WERI-Rb-1 (cell line): ENCODE measurements at places on chromosomes 1 and 21.

- DNase-seq: peak; percentile 40
These were observed 358.1 kb downstream of the LRRIQ3 start for GRCh38 chr1:73839922-73840321.

DNA sequence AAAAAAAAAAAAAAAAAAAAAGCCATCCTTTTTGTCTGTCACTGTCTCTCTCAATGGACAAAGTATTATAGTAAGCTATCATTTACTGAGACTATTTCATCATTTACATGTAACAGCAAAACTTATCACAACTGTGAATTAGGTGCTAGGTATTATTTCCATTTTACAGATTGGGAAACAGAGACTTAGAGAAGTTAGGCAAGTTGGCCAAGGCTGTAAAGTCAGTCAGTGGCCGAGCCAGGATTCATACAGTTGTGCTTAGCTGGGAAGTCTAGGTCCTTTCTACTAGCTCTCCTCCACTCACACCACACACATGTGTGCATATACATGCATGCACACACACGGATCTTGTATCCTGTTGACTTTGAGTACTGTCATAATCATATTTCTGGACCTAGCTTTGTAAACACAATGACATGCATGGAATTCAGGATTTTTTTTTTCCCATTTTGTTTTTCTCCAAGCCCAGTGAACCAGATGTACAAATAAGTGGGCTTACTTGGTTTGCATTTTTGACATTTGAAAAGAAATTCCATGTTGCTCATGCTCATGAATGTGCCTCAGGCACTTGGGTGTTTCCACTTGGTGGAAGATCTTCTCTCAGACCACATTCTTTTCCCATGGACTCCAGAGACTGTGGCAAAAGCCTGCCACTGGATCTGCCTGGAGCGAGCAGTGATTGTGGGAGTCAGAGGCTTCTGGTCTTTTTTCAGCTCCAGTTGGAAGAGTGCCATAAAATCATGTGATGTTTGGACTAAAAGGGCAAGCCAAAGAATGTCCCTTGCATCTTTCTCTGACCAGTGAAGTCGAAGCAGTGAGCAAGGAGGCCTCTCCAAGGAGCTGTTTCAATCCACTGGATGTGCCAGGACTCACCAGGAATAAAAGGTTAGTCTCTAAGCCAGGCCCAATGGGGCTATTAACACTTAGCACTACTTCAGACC lies 61.7 kb upstream of the DNAJC6 start:
- no peak for DNase-seq

- no peak for DNase-seq
These were observed 65.8 kb downstream of the USP25 start for GRCh38 chr21:15795533-15795932.

DNA sequence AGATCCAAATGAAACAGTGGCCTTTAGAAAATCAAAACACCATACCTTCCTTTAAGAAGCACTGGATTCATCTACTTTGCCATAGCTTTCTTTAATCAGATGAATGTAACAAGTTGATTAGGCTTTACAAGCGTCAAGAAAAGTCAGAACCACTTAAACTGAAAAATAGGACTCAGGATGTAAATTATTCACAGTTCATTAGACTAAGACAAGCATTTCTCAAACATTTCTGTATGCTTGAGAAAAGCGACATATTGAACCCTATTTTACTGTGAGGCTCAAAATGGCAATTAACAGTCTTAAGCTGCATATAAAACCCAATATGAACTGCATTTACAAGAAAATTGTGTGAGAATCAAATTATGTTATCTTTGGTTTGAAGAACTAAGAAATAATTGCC lies 256.7 kb upstream of the SNX7 start:
- DNase-seq: no peak

DNA sequence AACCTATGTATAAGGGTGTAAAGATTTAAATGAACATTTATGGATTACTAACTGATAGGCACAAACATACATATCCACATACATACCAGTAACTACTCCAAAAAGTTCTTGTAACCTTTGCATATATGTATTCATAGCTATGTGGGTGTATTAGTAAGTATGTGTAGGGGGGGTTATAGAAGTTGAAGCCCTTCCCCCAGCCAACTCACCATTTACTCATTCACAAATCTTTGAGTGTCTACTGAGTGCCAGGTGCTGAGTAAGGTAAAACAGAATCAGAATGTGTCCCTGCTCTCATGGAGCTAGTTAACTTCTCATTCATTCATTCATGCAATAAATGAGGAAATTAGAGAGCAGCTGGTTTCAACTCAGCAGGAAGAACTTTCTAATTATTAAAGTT lies 1.3 kb downstream of the C1orf146 start:
- DNase-seq: no peak

GRCh38 chr1:147634645-147635044 lies 35.7 kb downstream of the ACP6 start:
- DNase-seq: no peak

DNA sequence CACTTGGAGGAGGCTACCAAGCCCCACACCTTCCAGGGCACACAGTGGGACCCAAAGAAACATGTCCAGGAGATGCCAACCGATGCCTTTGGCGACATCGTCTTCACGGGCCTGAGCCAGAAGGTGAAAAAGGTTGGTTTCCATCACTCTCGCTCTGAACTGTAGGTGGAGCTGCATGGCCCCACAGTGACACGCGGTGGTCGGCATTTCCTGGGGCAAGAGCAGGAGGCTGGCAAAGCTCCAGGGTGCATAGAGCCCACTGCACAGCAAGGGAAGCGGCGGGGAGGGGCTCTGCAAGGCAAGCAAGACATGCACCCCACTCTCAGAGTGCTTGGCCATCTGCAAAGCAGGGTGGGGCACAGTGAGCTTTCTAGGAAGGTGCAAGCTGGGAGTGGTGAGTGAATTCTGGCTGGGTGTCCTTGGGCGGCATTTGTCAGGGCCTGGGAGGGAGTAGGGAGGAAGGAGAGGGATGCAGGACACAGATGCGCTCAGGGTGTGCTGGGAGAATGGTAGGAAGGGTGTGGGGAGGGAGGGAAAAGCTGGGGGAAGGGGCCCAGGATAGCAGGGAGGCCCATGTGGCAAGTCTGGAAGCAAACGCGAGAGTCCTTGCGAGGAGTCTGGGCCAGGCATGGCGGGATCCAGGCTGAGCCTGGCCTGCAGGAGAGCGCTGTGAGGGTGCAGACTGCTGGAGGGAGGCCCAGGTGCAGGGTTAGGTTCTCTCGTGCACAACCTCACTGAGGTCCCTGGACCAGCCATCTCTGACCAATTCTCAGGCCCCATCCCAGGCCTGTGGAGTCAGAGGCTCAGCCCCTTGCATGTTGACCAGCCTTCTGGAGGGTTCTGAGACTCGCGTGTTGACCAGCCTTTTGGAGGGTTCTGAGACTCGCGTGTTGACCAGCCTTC lies 11.0 kb downstream of the TRPM2 start:
- DNase-seq: no peak

GRCh38 chr1:175802407-175803123 lies 59.2 kb upstream of the TNR start:
- no peak for DNase-seq

- DNase-seq: no peak
These were observed 3.4 kb downstream of the KCNA3 start for GRCh38 chr1:110671361-110671760.

- DNase-seq: no peak
These were observed 305.4 kb upstream of the PTBP2 start for GRCh38 chr1:96416111-96416595.

DNA sequence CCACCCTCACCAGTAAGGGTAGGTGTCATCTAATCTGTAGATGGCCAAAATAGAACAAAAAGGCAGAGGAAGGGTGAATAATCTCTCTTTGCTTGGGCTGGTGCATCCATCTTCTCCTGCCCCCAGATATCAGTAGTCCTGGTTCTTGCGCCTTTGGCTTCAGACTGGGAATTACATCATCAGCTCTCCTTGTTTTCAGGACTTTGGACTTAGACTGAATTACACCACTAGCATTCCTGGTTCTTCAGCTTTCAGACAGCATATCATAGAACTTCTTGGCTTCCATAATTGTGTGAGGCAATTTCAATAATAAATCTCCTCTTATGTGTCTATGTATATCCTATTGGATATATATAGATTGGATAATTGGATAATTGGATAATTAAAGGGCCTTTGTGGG lies 403.0 kb upstream of the USP24 start:
- DNase-seq: no peak

DNA sequence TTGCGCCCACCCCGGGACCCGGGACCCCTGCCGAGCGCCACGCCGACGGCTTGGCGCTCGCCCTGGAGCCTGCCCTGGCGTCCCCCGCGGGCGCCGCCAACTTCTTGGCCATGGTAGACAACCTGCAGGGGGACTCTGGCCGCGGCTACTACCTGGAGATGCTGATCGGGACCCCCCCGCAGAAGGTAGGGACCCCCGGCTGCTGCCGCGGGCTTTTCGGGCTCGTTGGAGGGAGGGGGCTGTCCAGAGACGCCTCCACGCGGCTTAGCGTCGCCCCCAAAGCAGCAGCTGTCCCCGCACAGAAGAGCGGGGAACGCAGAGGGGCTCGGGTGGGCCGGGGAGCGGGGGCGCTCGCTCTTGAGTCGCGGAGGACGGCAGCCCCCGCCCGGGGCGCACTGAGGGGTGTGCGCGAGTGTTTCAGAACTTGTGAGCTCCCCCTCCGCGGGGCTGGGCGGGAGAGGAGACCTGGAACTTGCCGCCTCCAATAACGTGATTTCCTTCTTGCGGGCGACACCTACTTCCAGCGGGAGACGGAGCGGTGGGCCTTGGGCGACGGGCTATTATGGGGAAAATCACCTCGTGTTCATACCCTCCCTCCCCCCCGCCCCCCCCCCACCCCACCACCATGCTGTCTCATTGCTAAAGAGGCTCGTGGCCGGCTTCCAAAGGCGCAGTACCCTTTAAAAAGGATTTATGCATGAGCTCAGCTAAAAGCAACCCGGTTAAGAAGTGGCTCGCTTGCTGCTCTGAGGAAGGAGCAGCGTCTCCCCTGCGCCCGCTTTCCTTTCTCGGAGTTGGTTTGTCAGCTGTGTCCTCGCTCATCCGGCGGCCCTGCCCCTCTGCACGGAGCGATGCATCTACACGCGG lies 664 bp downstream of the BACE2 start:
- DNase-seq: peak; percentile 64

DNA sequence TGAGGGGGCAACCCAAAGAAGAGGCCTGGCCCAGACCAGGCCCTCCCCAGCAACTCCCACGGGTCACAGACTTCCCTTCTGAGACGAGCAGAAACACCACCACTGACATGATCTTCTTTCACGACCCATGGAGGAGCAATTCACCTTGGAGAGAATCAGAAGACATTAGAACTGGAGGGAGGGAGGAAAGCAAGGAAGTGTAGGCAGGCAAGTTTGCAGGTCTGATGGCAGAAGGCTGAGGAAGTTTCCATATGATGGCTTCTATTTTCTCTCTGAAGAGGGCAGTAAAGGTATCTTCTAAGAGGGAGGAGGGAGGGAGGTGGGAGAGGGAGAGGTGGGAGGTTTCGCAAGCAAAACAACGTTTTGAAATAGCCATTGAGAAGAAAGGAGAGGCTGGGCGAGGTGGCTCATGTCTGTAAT lies 1.4 kb upstream of the UBXN10 start:
- no peak for DNase-seq

GRCh38 chr21:14734191-14734590 lies 188.1 kb upstream of the SAMSN1 start:
- no peak for DNase-seq

- DNase-seq: peak; percentile 32
These were observed 105.5 kb upstream of the SPAG17 start for GRCh38 chr1:118290571-118290970.

DNA sequence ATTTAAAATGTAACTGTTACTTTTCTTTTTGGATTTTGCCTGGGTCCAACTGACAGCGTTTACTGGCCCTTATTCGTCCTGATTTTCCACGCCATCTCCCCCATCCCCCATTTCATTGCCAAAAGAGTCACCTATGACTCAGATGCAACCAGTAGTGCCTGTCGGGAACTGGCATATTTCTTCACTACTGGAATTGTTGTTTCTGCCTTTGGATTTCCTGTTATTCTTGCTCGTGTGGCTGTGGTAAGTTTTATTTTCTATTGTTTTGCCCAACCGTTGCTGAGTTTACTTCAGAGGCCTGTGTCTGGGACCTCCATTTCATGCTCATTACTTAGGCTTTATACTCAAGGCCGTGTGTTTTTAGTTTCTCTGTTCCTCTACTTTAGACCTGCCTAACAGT lies 9.3 kb downstream of the LEPR start:
- DNase-seq: no peak

- DNase-seq: no peak
These were observed 59.6 kb upstream of the ITPKB start for GRCh38 chr1:226798427-226799411.

- no peak for DNase-seq
These were observed 9.8 kb downstream of the C1orf74 start for GRCh38 chr1:209774592-209774991.

DNA sequence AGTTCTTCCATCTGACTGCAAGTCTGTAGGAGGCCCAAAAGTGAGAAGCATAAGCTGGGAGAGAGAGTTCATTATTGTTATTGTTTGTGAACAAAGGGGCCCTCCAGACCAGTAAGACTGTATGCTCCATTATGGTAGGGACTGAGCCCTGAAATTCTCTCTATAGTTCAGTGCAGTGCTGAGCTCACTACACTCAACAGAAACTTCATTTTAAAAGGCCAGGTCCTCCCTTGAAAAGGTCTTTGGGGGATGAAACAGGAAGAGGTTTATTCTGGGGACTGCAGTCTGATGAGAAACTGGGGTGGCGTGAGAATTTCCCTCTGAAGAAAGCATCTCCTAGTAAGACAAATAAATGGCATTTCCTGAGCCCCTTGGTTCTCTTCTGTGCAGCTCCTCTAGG lies 5.5 kb upstream of the GATAD2B start:
- no peak for DNase-seq

DNA sequence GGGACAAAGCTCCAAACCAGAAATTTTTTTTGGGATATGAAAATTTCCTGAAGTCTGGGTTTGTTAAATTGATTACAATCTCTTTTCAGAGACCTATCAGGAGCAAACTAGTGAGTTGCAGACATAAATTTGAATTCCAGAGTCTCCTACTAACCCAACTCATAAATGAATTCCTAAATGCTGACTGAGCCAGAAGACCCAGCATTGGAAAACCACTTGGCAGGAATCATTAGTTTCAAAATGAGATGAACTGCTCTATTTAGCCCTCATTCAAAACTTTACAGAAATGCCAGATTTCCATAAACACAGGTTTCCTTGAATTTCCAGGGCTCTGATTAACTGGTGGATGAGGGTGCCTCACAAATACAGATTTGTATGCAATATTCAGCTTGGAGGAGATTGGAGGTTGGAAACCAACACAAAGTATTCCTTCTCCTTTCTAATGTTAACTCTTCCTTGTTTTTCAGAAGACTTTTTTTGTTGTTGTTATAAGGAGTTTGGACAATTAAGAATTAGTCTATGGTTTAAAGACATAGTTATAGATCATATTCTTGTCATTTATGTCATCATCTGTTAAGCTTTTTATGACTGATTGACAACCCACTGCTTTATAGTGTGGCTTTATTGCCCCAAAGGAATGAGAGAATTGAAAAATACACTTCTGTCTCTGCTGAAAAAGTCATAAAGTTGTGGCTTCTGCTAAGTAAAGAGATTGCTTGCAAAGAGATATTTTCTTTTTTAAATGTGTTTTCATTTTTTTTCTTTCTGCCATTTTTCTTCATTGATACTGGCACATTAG lies 222.8 kb downstream of the HLX start:
- no peak for DNase-seq

GRCh38 chr1:166933140-166933539 lies 42.2 kb downstream of the ILDR2 start:
- no peak for DNase-seq
